ENCODE measurements at places on chromosomes 12 and 14. TPM values are rescaled to one million over a fixed set of nuclear protein-coding genes. Genes with fewer than 3 reads are reported as not detected.

Gene TAS2R8
- total RNA-seq = not detected

Gene CEBPE
- total RNA-seq = not detected

Gene CPM
- 1.1 TPM for total RNA-seq

Gene APOF
- not detected for total RNA-seq

Gene GARIN6
- not detected for total RNA-seq

GRCh38 chr14:101117543-101117942 lies 214.0 kb upstream of the RTL1 start:
- no peaks in the 10 kb centered on the region for H3K36me3 ChIP-seq
- no peak for DNase-seq
- H3K4me3 ChIP-seq = no peak overlapping the region
- no peaks in the 10 kb centered on the region for H3K27me3 ChIP-seq
- no peak overlapping the region for H3K27ac ChIP-seq

- no peak overlapping the region for H3K4me3 ChIP-seq
- H3K27ac ChIP-seq = no peak overlapping the region
- H3K4me1 ChIP-seq = no peaks in the 10 kb centered on the region
- no peak for DNase-seq
- peaks cover 34% of the 10 kb centered on the region for H3K36me3 ChIP-seq
Measured at GRCh38 chr14:68924186-68925158, 54.6 kb downstream of the ACTN1 start.

- H3K27me3 ChIP-seq = no peaks in the 10 kb centered on the region
- DNase-seq = no peak
- no peak overlapping the region for H3K27ac ChIP-seq
- H3K4me1 ChIP-seq = no peaks in the 10 kb centered on the region
Measured at GRCh38 chr12:9319842-9320173, 111.6 kb upstream of the PZP start.

GRCh38 chr12:108778053-108778452 lies 46.7 kb upstream of the CORO1C start:
- no peak for DNase-seq
- no peaks in the 10 kb centered on the region for H3K27me3 ChIP-seq
- H3K4me1 ChIP-seq = no peaks in the 10 kb centered on the region
- H3K27ac ChIP-seq = no peak overlapping the region
- H3K36me3 ChIP-seq = no peaks in the 10 kb centered on the region

- H3K4me1 ChIP-seq = 0 out of 2 replicates have a peak, but pooled peaks cover 3% of the 10 kb centered on the region
- H3K27me3 ChIP-seq = no peaks in the 10 kb centered on the region
- H3K27ac ChIP-seq = no peak overlapping the region
- DNase-seq = no peak
- H3K4me3 ChIP-seq = no peak overlapping the region
Measured at GRCh38 chr12:121451961-121452339, 52.0 kb downstream of the RNF34 start.

- no peaks in the 10 kb centered on the region for H3K36me3 ChIP-seq
- no peak overlapping the region for H3K27ac ChIP-seq
- DNase-seq = no peak
Measured at GRCh38 chr14:102571043-102571442, 21.4 kb upstream of the RCOR1 start.

DNA sequence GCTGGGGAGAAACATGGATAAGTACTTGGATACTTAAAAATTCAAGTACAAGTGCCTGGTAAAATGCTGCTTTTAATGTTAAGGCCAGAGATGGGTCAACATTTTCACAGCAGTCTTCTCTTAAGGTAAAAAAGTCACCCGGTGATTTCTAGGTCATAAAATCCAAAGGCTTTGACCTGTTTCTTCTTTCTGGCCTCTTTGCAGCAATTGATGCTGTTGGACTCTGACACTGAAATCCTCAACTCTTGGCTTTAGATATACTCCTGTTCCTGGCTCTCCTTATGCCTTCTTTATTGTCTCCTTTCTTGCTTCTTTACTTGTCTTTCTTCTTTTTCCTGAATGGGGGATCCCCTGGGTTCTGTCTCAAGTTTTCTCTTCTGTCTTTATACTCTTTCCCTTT lies 189.2 kb downstream of the SSPN start:
- H3K36me3 ChIP-seq = peaks cover 4% of the 10 kb centered on the region
- no peaks in the 10 kb centered on the region for H3K4me1 ChIP-seq
- no peaks in the 10 kb centered on the region for H3K27me3 ChIP-seq
- no peak for DNase-seq

GRCh38 chr12:122840580-122841513 lies 5.6 kb downstream of the HIP1R start:
- peaks cover 2% of the 10 kb centered on the region for H3K27me3 ChIP-seq
- peaks cover 13% of the 10 kb centered on the region for H3K4me1 ChIP-seq
- H3K4me3 ChIP-seq = no peak overlapping the region
- no peak overlapping the region for H3K27ac ChIP-seq
- no peaks in the 10 kb centered on the region for H3K36me3 ChIP-seq

GRCh38 chr12:55797068-55797467 lies 20.5 kb downstream of the SARNP start:
- H3K4me3 ChIP-seq = no peak overlapping the region
- no peaks in the 10 kb centered on the region for H3K4me1 ChIP-seq
- DNase-seq = no peak

DNA sequence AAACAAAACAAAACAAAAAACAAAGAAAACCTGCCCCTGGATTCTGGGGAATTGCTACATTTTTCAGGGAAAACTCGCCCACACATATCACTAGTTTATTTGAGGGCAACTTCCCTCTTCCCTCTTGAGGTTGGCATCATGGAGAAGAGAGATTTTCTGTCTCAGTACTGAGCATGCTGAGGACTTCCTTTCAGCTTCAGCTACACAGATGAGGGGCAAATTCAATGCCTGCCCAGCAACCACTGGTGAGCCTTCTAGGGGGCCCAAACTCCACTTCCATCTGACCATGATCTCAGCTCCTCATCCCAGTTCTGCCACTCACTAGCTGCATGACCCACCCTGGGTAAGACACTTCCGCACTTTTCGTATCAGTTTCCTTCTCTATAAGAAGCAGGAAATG lies 63.1 kb upstream of the SCN8A start:
- no peaks in the 10 kb centered on the region for H3K27me3 ChIP-seq
- peaks cover 3% of the 10 kb centered on the region for H3K4me1 ChIP-seq
- no peaks in the 10 kb centered on the region for H3K36me3 ChIP-seq
